ENCODE measurements at places on chromosomes 16 and 17.

- peak; percentile 47 for DNase-seq
These were observed 118.2 kb upstream of the KCNJ18 start for GRCh38 chr17:21573961-21574610.

DNA sequence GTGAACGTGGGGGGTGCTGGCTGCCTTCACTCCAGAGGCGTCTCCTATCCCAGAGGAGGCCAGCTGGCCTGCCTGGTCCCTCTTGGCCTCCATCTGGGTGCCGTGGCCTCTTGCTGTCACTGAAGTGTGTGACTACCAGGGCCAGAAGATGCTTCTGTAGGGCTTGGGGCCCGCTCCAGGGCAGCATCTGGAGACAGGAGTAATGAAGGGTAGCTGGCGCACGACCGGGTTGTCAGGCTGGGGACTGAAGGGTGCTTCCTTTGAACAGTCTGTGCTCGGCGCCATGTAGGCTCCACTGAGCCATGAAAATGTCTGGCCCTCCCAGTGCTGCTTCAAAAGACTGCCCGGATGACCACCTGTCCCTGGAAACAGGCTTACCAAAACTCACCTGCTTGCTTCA is 31.3 kb downstream of the ASIC2 start:
- DNase-seq, result no peak

DNA sequence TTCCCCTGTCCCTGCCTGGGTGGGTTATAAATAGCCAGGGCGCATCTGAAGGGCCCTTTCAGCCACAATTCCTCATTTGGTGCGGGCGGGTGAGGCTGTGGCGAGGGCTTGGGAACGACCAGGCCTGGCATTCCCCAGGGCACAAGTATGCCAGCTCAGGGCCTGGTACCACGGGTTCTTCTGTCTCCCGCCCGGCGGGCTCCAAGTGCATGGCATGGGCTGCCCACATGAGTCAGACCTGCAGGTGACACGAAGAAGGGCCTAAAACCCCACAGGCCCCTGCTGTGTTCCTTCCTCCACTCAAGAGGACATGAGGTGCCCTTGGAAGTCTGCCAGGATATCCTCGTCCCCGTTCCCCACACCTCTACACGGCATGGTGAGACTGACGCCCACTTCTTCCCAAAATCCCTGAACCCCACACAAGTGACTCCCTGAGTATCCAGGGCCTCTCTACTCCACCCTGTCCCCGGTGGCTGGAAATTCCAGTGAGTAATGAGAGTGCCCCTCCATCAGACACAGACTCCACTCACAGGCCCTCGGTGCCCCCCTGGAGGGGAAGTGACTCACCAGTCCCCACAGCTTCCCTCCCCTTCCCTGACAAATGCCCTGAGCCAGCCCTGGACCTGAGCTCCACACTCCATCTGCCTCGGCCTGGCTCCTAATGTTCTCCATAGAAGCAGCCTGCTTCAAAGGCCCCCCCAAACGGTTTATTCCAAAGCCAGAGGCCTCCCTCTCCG is 68.8 kb downstream of the ABR start:
- DNase-seq, result no peak

- no peak for DNase-seq
These were observed 13.4 kb downstream of the RBBP6 start for GRCh38 chr16:24552705-24553246.

GRCh38 chr16:69413045-69413664 is 11.3 kb upstream of the CYB5B start:
- DNase-seq, result no peak

- DNase-seq, result peak; percentile 97
These were observed at the start of gene AKAP1 for GRCh38 chr17:57084802-57085447. TSS of gene AKAP1 (plus strand) at chr17:57085246. CDS start at chr17:57105465, 20,219 bp downstream.

- no peak for DNase-seq
These were observed 44.4 kb downstream of the LYRM1 start for GRCh38 chr16:20944861-20945574.

DNA sequence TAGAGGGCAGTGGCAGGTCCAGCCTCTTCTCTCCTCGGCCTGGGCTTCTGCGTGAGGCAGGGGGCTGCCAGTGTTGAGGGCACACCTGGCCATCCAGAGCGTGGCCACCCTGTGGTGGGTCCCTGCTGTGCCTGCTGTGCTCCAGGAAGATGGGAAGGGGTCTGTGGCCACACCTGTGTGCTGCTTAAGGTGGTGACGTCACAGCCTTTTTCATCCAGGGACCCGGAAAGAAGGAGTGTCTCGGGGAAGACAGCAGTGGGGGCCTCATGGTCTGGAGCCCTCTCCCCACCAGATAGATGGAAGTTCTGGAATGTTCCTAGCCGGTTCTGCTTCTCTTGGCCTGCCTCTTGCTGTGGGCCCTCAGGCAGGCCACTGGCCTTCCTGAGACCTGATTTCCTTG is 36.5 kb downstream of the ACTG1 start:
- no peak for DNase-seq

GRCh38 chr17:31721291-31722025 is 137.6 kb downstream of the COPRS start:
- no peak for DNase-seq

DNA sequence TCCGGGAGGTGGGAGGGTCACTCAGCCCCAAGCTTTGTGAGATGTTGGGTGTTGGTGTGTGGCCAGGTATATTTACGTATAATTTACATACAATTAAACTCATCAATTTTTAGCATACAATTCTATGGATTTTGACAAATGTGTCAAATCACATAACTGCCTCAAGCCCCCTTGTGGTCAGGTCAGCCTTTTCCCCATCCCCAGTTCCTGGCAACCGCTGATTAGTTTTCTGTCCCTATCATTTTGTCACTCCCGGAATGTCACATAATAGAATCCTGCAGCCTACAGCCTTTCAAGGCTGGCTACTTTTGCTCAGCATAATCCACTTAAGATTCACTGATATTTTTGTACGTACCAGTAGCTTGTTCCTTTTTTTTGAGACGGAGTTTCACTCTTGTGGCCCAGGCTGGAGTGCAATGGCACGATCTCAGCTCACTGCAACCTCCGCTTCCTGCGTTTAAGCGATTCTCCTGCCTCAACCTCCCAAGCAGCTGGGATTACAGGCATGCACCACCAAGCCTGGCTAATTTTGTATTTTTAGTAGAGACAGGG is 19.3 kb upstream of the RAI1 start:
- DNase-seq, result no peak

DNA sequence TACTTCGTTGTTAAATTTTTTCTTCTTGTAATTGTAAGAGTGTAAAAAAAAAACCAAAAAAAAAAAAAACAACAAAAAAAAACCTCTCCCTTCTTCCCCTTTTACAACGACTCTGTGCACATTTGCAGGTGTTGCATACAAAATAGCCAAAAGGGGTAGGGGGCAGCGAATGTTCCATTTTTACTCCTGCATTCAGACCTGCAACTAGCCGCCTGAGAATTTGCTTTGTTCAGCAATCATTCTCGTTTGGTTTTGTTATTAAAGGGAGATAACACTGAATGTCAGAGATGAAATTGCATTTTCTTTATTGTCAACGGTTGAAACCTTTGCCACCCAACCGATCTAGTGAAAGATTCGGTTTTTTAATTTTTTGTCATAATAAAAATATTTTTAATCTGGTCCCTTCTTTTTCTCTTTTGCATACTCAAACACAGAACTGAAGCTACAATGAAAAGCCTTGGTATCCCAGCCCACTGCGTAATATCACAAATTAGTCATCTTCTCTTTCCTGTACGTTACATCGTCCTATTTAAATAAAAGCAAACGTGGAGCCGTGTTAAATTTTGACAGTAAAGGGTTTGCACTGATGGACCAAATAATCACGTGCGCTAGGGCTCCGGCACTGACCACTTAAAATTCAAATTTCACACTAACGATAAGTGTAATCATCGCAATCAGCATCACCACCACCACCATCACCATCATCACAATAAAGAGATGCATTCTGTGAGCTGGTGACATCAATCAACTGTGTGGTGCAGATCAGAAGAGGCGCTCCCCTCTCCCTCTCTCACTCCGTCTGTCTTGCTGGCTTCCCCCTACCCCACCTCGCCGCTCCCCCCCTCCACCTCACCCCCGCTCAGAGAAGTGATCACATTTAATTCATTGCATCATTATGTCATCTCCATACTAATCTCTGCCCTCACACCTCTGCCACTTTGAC is 406.2 kb upstream of the PSMD7 start:
- no peak for DNase-seq

DNA sequence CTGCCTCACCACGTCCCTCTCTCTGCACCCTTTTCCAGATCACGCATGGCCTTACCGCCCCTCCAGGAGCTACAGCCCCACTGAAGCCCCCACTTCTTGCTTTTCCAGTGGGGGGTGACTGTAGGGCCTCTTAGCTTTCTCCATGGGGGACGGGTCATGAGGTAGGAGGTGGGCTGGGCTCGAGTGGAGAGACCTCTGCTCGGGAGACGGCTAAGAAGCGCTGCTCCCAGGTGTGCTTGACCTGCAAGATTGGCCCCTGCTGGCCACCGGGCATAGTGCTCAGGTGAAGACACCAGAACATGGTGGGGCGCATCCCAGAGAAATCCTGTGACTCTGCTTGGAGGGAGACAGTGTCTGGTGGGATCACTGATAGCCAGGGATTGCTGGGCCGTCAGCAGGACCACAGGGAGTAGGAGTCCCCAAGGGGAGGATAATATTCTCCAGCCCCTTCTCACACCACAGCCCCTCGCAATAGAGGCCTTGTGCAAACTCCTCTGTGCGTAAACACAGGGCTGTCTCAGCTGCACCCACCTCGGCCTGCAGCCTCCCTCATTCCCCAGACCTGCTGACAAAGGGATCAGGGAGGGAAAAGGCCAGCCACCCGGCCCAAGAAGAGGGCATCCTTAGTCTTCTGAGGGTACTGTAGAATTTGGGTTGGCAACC is 8.9 kb upstream of the GALK1 start:
- no peak for DNase-seq

- no peak for DNase-seq
These were observed 5.8 kb downstream of the GPRC5C start for GRCh38 chr17:74437702-74438101.

DNA sequence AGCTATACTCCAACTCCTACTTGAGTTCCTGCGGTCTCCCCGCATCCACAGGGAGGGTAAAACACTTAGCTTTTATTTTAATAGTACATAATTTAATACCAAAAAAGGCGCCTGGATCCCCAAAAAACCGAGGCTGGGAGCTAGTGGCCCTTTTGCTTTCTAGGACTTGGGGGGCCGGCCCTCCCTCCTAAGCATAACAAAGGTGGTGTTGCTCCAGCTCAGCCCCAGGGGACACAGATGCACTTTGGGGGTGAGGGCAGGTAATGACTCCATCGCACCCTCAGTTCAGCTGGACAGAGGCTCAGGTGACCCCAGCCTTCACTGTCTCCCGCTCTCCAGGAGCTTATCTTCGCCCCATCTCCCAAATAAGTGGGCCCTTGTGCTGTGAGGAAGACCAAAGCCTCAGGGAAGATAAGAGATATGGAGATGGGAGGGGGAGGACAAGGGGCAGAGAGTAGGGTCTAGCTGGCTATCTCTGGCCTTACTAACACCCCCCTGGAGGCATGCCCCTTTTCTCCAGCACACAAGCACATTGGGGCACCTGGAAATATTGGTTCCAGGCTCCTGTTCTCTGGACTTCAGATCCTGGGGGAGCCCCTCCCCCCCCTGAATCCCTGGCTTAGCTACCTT is 2.8 kb upstream of the NHERF1 start:
- peak; percentile 18 for DNase-seq

- DNase-seq, result no peak
These were observed 19.3 kb downstream of the ANKFN1 start for GRCh38 chr17:56172517-56172982.

DNA sequence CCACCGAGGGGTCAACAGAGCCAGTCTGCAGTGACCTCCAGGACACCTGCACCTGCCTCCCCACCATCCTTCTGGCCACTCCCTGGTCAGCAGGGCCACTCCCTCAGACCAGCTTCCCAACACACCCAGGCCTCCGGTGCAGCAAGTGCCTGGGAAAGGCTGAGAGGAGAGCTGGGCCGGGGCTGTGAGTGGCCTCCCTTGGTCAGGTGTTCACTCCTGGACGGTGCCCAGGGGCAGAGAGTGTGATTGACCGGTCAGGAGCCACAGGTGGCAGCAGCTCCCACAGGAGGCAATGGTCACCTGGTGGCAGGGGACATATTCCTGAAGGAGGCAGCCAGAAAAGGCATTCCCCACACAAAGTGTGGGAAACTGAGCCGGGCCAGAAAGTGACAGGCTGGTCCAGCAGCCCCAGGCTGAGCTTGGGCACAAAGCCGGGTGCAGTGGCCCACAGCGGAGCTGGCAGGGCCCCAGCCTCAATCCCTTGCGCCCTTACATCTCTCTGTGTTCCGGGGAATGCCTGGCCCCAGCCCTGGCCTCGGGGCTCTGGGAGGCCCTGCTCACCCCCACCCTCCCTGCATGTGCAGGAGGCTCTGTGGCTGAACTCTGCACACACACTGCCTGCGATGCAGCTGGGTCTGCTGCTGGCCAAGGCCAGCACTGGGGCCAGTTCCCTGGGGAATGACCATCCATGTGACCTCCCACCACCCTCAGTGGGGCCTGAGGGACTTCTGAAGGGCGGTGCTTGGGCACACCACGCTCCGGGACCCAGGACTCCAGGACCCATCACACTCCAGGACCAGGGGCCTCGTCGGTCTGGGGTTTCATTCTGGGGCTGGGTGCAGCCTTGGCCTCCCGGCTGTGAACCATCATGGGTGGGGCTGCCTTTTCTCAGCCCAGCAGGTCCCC is 1.2 kb upstream of the C17orf99 start:
- DNase-seq, result no peak

DNA sequence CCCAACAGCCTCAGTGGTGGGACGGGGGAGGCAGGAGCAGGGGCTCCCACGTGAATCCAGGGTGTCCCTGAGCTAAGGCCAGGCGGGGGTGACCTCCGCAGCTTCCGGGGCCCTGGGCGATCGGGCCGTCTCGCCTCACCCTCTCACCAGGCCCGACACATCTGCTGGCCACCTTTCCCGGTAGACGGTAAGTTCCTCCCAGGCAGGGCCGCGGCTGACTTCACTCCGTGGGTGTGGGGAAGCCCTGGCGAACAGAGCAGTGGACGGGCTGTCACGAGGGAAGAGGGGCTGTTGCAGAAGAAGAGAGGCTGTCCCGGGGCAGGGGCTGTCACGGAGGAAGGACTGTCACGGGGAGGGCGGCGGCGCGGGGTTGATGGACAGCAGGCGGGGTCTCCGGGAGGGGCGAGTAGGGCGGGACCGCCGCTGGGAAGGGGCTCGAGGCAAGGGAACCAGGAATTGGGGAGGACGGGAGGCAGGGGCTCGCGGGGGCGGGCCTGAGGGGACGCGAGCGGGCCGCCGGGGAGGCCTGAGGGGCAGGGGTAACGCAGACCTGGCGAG is 498 bp downstream of the PKMYT1 start:
- no peak for DNase-seq
